ENCODE measurements at places on chromosomes 13 and 19.

GRCh38 chr19:4673726-4674125, 3.6 kb upstream of the MYDGF start:
- DNase-seq = no peak

DNA sequence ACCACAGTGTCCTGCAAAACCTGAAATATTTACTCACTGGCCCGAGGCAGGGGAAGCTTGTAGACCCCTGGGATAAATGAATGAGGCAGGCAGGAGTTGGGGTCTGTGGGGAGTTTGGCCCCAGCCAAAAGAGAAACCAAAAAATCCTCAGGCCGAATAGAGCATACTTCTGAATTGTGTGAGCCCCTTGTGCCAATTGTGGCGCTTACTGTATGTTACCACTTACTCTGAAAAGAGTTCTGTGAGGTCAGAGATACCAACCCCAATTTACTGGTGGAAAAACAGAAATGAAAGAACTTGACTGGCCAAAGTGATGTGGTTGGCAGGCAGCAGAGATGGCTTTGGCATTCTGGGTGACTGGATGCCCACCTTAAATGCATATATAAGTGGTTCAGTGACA, 6.9 kb downstream of the CARM1 start:
- no peak for DNase-seq

DNA sequence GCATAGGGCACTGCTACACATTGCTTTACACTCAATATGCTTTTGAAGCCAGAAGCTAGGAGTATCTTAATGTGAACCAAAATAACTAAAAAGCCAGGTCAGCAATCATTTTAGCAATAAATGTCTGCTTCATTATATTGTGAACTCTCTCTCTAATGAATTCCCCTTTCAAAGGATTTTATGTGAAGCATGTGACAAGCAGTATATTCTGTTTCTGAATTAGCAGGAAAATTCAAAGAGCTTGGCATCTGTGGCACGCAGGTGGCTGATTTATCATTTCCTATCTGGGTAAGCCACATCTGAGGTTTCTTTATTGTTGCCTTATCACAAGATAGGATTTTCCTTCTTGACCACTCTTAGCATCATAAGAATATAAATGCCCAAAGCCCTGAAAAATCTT, 56.8 kb upstream of the KLF12 start:
- no peak for DNase-seq

- peak; percentile 84 for DNase-seq
These were observed 603 bp downstream of the RFX1 start for GRCh38 chr19:14005349-14006084.

- no peak for DNase-seq
These were observed 42.6 kb upstream of the MBNL2 start for GRCh38 chr13:97179501-97179900.

GRCh38 chr19:18029617-18030338, 21.8 kb downstream of the ARRDC2 start:
- DNase-seq = no peak

DNA sequence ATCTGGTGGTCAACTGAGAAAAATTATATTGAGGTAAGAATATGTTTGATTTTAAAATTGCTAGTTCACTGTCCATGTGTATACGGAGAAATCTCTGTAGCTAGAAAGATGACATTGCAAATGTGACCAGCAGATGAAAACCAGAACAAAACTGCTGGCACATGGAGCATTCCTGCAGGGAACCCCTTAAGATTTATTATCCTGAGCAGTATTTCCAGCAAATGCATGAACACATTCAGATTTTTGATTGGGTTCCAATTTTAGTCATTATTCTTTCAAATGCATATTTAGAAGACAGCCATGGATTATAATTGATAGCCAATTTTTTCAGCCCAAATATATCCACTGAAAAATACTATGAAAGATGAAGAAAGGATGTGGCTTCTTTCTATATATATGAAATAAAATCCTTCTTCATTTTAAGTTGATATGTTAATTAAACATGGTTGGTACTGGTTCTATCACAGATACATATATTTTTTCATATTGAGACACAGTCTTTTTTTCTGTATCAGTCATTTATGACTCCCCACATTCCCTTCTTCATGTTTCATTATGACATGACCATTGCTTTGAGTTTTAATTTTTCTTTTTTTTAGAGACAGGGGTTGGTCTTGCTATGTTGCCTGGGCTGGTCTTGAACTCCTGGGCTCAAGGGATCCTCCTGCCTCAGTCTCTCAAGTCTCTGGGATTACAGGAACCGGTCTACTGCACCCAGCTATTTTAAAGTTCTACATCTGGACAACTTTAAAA, 376.5 kb downstream of the KLF12 start:
- no peak for DNase-seq

DNA sequence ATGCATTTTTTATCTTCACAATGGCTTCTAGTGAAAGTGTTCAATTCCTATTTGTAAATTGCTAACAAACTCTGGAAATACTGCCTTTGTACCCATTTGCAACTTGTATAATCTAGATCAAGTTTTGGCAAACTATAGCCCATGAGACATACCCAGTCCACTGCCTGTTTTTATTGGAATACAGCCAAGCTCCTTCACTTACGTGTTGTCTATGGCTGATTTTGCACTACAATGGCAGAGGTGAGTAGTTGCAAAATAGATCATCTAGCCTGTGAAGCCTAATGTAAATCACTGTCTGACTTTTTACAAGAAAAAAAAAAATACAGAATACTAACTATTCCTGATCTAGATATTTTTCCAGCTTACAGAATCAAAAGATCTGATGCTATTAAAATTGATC, 37.1 kb downstream of the DZIP1 start:
- DNase-seq = no peak

DNA sequence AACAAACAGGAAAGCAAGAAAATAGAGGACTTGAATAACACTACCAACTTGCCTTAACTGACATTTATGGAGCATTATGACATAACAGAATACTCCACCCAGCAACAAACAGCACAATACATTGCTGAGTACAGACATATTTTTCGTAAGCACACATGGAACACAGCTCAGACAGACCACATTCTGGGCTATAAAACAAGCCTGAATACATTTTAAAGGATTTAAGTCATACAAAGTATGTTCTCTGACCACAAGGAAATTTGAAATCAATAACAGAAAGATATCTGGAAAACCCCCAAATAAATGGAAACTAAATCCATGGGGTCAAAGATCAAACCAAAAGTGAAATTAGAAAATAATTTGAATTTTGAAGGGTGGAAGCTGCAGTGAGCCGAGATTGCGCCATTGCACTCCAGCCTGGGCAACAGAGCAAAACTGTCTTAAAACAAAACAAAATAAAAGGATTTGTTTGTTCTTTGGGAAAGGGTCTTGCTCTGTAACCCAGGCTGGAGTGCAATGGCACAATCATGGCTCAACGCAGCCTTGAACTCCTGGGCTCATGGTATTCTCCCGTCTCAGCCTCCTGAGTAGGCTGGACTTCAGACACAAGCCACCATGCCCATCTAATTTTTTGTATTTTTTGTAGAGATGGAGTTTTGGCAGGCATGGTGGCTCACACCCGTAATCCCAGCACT, 5.6 kb downstream of the ZDHHC20 start:
- no peak for DNase-seq

DNA sequence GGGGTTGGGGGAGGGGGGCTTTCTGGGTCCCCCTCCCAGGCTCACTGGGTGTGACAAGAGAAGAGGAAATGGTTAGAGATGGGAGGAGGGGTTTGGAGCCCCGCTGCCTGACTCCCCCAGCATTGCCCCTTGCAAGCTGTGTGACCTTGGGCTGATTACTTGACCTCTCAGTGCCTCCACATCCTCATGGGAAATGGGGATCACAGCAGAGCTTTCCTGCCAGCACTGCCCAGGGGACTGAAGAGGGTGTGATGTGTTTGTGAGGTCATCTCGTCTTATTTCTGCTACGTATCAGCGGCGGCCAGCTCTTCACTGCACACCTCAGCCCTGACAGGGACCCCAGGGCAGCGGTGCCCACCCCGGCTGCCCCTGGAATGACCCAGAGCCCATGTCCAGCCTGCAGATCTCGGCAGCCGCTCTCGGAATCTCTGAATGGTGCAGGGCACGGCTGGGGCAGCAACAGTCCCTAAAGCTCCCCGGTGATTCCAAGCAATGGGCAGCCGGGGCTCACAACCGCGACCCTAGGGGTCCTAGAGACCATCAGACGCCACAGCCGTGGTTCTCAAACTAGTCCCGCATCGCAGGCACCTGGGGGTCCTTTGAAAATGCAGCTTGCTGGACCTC, 8.4 kb downstream of the PNMA8B start:
- no peak for DNase-seq

DNA sequence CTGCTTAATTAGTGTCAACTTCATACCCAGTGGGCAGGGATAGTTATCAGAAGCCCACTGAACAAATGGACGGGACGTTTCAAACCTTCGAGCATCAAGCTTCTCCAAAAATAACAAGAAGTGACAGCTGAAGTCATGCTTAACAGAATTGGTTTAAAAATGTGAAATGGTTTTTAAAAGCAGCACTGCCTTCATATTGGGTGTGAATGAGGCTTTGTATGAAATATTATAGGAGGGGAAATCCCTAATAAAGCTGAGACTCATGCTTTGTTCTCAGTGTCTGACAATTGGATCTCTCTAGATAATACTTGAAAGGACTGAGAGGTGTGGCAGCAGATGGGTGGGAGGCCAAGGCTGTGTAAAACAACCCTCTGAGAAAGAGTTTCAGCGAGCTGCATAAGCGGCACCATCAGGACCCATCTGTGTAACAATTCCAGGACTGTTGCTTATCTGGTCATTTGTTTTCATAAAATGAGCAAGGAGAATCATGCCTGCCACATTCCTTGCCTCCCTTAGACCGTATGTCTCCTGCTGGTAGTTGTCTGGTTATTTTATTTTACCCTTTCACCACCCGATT, 667.7 kb downstream of the DIAPH3 start:
- DNase-seq = no peak

DNA sequence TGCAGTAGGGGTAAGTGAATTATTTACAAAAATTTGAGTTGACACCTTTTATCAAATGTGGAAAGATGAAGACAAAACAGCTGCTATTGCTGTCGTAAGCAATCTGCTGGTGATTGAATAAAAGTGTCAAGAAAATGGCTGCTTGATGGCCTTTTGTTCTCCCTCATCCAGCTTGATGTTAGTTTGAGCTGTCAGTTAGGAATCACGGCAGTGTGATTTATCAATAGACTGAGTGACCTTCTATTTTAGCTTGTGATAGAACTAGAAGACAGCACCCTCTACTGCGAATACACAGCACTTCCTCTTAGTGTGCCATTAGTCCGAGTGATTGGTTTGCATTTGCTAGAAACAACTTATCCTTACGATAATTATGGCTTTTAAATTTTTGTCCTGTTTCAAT, 76.3 kb downstream of the MZT1 start:
- no peak for DNase-seq

DNA sequence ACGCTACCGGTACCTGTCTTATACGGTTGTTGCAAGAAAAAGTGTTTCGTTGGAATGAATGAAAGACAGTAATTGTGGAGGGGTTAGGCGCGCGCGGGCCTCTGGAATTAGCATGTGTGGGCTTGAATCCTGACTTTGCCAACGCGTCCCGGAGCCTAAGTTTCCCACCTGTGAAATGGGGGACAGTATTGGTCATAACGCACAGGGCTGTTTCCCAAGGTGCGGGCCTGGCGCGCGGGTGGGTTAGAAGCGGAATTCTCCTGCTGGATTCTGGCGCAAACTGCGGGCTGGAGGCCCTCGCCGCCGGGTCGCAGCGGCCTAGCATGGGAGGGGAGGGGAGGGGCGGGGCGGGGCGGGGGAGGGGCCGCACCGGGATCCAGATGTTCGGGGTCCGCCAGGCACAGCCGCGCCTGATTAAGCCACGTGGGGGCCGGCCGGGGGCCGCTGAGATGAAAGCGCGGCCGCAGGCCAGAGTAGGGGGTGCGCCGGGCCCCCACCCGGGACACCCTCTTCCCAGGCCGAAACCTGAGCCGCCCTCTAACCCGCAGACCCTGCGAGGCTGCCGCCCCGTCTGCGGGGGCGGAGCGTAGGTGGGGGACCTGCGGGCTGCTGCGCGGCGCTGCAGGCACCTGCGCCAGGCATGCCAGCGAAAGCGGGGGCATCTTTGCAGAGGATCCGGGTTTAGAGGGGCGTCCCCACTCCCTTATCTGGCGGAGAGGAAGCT, 1.2 kb upstream of the TMEM59L start:
- DNase-seq = no peak

- no peak for DNase-seq
These were observed 46.3 kb upstream of the RGCC start for GRCh38 chr13:41411060-41411459.

DNA sequence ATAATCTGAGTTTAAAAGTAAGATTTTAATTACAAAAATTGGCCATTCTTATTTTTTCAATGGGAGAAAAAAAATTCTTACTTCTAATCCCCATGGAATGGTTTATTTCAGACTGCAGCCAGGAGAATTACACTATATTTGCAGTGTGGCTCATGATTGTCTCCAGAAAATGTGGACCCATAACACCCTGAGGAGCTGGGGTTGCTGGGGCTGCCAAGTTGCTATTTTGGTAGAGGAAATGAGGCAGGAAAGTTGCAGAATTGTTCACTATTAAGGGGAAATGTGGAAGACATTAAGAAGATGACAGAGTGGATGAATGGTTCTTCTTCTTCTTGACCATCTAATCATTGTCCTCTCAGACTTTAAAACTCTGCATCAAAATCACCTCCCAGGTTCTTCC, 4.6 kb upstream of the SCEL start:
- no peak for DNase-seq

GRCh38 chr13:51501592-51502152, 48.8 kb upstream of the INTS6 start:
- no peak for DNase-seq

GRCh38 chr13:46097015-46097414, 7.8 kb downstream of the CPB2 start:
- DNase-seq = no peak

GRCh38 chr13:102983496-102983895, 82.7 kb downstream of the SLC10A2 start:
- no peak for DNase-seq

- DNase-seq = no peak
These were observed 25.3 kb downstream of the POMP start for GRCh38 chr13:28684257-28684656.

GRCh38 chr19:10000171-10000826, 10.0 kb downstream of the COL5A3 start:
- DNase-seq = peak; percentile 45

DNA sequence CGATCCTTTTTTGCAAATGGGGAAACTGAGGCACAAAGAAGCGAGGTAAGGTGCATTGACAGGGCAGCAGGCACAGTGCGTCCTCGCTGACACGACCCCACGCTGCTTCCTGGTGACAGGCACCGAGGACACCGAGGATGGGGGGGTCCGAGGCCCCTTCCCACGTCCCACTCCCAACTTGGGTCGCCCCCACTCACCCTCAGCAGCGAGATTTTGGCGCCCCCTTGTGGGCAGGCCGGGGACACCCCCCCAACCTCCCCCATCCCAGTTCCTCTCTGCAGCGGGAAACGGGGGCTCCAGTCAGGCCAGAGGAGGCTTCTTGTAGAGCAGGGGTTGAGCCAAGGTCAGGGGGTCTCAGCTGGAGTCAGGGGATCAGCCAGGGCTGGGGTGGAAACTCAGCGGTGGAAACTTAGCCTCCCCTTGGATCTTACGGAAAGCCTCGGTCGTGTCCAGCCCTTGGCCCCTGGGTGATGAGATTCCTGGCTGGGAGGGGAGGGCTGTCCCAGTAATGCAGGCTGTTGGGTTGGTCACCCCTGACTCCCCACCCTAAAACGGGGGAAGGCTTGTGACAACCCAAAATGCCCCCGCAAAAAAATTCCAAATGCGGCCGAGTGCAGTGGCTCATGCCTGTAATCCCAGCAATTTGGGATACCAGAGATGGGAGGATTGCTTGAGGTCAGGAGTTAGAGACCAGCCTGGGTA, 8.2 kb downstream of the SMIM24 start:
- no peak for DNase-seq
